Activated CD8-positive, alpha-beta T cell treated with anti-CD3 and anti-CD28 coated beads for 36 hours (primary cell): ENCODE measurements at places on chromosomes 11 and 22. TPM values are rescaled to one million over a fixed set of nuclear protein-coding genes. Genes with fewer than 3 reads are reported as not detected.

DNA sequence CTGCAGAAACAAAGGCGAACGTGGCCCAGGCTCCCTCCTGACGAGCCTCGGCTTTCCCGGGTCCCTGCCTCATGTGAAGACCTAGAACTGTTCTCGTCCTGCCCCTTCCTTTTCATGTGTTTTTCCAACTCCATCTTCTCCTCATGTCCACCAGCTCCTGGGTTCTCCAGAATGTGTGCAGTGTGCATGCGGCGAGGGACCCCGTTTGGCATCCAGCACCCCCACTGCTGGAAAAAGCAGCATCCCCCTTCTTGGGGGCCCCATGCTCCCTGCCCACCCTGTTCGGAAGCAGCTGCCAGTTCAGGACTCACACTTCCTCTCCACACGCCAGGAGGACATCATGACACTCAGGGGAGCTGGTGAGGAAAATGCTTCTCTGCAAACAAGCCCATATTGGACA, 313.5 kb downstream of the BRD1 start:
- no peak overlapping the region for H3K27ac ChIP-seq
- peaks cover 4% of the 10 kb centered on the region for H3K27me3 ChIP-seq
- DNase-seq, result no peak

- H3K36me3 ChIP-seq, result no peaks in the 10 kb centered on the region
- DNase-seq, result no peak
- H3K4me3 ChIP-seq, result no peak overlapping the region
- H3K27ac ChIP-seq, result no peak overlapping the region
- H3K27me3 ChIP-seq, result peaks cover 9% of the 10 kb centered on the region
- peaks cover 8% of the 10 kb centered on the region for H3K4me1 ChIP-seq
Observed at GRCh38 chr11:2095198-2095520, 44.0 kb downstream of the IGF2 start.

DNA sequence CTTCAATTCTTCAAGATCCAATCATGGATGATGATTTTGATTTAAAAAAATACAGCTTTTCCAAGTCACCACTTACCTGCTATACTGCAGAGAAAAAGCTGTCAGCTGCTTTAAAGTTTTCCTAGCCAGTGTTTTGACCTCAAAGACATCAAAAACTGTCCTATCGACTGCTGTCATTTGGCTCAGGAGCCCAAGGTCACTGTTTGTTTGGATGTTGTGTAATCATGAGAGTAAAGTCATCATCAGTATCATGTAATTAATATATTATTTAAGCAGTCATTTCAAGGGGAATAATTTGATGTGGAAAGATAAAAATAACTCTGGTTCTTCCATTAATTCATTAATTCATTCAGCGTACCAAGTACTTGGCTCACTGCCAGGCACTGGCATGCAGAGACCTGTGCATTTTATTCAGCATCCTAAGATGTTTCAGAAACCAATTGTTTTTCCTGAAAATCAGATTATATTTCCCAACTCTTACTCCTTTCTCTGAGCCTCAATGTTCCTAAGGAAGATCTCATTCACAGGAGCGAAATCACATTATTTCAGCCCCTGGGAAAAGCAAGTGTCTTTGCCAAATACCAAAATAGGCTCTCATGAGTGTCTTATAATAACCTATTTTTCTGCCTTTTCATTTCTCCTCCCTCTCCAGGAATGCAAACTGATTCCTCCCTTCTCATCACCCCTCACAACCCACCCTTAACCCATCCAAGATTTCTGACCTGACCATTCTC, 59.9 kb downstream of the SLC1A2 start:
- no peak for DNase-seq
- H3K4me1 ChIP-seq, result peaks cover 13% of the 10 kb centered on the region
- H3K4me3 ChIP-seq, result no peak overlapping the region
- no peaks in the 10 kb centered on the region for H3K36me3 ChIP-seq
- no peak overlapping the region for H3K27ac ChIP-seq

DNA sequence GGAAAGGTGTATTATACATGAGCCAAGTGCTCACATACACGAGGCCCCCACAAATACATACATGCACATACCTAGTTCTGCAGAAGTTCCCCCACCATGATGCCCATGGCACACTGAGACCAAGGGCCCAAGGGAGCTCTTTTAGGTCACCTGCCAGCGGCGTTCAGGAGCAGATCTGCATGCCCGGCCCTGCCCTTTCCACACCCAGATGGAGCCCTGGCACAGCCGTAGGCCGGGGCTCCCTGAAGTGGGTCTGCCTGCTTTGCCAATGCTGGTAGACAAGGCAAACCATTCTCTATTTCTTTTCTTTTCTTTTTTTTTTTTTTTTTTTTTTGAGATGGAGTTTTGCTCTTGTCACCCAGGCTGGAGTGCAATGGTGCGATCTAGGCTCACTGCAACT, 21.5 kb downstream of the NFAM1 start:
- no peaks in the 10 kb centered on the region for H3K27me3 ChIP-seq
- no peaks in the 10 kb centered on the region for H3K4me1 ChIP-seq
- no peak overlapping the region for H3K27ac ChIP-seq
- no peak overlapping the region for H3K4me3 ChIP-seq
- no peak for DNase-seq

The GRIK4 gene
- not detected for total RNA-seq
